Activated CD8-positive, alpha-beta memory T cell treated with anti-CD3 and anti-CD28 coated beads for 24 hours (primary cell): ENCODE measurements at places on chromosomes 12 and 14.
A peak's percentile ranks its signal among the peaks of the same experiment; 100 is the strongest.

- DNase-seq = no peak
Observed at GRCh38 chr12:90102957-90103652, 394.5 kb upstream of the ATP2B1 start.

GRCh38 chr12:105331805-105332251 lies 1.3 kb downstream of the C12orf75 start:
- no peak for DNase-seq

DNA sequence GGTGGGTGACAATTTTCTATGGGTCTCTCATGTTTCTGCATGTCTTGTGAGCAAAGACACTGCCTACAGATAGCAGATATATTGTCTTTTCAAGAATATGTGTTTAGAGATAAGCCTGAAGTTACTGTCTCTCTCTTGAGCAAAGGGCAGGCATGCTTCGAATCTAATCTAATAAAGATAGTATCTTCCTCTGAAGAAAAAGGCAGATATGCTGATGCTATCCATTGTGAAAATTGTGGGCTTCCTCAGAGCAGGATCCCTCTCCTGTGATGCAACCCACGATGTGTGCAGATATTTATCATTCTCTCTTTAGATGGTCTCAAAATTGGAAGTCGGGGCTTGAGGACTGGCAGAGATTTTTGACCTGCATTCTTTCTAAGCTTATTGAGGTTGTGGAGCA lies 187.0 kb downstream of the DACT1 start:
- no peak for DNase-seq

DNA sequence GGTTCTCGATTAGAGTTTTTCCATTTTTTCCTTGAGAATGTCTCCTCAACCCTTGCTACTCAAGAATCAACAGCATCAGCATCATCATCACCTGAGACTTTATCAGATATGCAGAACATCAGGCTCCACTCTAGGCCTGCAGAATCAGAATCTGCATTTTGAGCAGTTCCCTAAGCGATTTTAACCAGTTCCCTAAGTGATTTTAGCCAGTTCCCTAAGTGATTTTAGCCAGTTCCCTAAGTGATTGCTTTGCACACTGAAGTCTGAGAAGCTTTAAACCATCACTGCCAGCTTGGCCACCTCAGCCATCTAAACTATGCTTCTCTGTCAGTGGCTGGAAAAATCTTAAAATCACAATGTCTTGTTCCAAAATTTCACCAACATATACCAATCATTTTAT lies 29.4 kb upstream of the SLC38A1 start:
- no peak for DNase-seq

- no peak for DNase-seq
Observed at GRCh38 chr12:83199069-83199468, 512.4 kb downstream of the TMTC2 start.

GRCh38 chr14:70931008-70931407 lies 23.7 kb downstream of the PCNX1 start:
- DNase-seq = no peak

DNA sequence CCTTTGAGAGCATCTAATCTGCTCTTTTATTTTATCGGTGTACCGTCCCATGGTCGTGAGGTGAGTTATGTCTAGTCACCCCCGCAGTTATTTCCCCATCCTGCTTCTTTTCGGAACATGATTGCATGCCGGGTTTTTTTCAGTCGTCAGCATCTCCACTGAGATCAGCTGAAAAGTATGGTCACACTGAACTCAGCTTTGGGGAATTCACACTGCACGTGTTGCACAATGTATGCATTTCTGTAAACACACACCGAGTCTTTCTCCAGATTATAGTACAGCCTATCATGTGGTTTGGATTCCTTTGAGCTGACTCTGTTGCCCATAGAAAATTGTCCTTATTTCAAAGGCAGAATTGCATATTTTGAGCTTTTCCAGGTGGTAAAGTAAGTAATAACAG lies 24.6 kb downstream of the PLXNC1 start:
- no peak for DNase-seq

GRCh38 chr12:55996201-55996714 lies 818 bp upstream of the SUOX start:
- peak; percentile 79 for DNase-seq

GRCh38 chr12:100953217-100953616 lies 158.6 kb downstream of the ANO4 start:
- no peak for DNase-seq

GRCh38 chr14:101129521-101130167 lies 226.1 kb upstream of the RTL1 start:
- no peak for DNase-seq

DNA sequence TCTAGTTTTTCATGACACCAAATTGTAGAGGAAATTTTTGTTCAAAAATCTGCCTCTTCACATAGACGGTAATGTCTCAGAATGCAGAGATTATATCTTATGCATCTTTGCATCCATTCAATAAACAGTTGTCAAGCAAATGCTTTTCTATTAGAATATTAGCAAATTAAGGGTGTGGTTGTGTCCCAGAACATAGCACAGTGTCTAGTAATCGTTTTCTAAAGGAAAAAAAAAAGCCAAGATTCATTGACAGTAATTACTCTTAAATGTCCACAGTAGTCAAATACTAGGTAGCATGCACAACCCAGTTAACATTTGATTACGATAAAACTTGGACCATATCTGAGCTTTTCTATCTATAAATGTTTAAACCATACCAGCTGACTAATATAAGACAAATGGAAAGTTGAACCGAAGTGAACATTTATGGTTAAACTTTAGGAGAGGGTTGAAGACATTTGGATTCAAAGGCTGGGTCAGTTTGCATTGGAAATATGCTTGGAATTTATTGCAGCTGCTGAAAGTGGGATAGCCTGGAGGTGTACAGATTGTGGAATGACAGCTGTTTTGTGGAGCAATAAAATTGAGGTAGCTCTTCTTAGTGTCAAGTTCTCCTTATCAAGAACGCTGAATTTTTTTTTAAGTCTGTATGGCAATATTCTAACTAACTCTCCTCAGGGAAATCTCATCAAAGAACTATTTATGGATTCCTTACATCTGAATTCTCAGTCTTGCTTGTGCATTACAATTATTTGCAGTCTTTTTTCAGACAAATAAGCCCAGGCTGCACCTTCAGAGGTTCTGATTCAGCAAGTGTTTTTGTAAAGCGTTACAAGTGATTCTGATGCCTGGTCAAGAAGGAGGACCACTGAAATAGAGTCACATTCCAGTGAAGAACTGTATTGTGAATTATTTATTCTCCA lies 66.7 kb upstream of the ATP2B1 start:
- DNase-seq = no peak

DNA sequence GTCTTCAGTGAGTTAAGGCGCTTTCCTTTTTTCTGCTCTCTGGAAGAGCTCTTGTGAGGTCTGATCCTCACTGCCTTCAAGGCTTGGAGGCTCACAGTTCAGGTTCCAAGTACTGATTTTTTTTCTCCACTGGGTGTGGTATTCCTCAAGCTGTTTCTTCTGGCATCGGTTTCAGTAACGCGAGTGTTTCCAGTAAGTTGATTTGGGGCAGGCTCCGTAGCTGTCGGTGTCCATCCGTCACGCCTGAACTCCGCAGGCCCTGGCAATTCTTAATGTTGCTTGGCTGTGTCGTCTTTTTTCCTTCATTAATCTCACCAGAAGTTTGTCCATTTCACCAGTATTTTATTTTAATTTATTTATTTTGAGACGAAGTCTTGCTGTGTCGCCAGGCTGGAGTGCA lies 30.6 kb downstream of the LRCOL1 start:
- DNase-seq = no peak

DNA sequence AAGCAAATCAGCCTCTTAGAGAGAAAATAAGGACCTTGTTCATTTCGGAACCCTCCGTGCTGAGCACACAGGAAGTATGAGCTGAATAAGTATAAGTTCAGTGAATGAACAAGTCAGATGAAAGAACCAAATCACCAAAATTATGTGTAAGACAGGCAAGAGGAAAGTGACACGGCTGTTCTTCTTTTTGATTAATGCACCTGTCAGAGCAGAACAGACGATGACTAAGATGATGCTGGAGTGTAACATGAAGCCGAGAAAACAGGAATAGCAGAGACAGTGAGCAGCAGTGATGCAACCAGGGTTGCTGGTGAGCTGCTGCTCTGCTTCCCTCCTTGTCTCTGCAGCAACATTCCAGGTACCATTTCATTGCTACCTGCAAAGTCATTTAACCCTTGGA lies 861.1 kb downstream of the GALC start:
- DNase-seq = no peak

DNA sequence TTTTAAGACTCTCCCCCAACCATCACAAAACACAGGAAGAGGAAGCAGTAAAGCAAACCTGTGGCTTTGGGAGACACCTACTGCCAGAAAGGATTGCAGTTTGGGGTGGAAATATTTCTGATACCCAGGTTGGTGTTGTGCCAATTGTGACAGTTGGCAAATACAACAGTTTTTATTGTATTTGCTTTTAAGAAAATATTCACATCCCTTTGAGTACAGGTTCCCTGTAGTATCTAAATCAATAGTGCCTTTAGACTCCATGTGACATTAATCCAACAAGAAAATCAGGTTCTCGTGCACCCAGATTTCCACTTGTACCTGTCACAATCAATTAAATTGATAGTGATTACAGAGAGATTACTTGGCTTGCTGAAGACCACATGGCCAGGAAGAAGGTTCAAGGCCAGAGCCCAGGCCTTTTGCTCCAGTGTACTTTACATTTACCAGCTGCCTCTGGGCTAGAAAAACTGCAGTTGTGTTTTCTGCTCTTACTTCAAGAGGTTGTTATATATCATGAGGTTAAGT lies 361.2 kb downstream of the ATP23 start:
- DNase-seq = no peak

- DNase-seq = no peak
Observed at GRCh38 chr14:51394384-51394783, 154.3 kb downstream of the TMX1 start.
